ENCODE measurements at places on chromosomes 12 and 14.

GRCh38 chr14:38882533-38882932, 220.5 kb downstream of the SEC23A start:
- no peak for DNase-seq

- DNase-seq = peak; percentile 33
Observed at GRCh38 chr12:113591480-113591974, 119.9 kb upstream of the LHX5 start.

DNA sequence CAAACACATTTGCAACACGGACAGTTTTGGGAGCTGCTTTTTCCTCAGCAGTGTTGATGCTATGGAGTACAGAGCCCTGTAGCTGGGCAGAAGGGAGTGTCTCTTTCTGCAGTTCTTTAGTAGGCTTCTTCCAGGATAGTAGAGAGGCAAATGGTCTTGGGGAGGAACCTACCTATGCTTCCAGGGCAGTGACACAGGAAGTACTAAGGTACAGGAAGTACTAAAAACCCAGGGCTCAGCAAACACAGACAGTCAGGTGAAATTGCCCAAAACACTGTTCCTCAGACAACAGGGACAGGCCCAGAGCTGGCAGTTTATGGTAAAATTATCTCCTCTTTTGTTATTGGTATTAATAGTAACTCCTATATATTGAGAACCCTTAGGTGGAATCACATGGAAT, 217.6 kb downstream of the TTC8 start:
- DNase-seq = no peak

DNA sequence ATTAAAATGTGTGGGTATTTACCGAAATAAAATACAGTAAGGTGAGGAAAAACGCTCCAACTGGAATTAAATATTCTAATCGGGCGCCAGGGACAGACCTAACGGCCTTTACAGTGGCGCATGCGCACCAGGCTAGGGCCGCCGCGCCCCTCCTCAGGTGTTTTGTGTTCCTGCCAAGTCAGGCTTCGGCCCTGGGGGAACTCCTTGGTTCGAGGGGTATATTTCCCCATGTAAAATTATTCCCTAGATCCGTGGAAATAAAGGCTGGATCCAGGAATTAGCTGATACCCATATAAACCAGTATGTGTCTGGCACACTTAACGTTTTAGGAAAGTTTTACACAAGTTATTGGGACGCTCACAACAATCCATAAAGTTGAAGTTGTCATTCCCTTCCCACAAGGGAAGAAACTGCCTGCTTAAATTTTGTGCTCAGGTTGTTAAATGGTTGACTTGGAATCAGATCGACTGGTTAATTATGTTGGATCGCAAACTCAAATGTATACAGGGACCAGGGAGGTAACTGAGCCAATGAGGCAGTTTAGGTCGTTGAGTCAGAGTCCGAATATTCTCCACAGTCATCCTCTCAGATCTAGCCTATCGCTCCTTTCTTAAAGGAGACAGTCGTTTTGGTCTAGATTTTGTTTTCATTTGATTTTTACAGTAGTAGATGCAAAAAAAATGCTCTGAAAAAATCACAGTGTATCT, 621 bp upstream of the ANAPC7 start:
- DNase-seq = peak; percentile 72

DNA sequence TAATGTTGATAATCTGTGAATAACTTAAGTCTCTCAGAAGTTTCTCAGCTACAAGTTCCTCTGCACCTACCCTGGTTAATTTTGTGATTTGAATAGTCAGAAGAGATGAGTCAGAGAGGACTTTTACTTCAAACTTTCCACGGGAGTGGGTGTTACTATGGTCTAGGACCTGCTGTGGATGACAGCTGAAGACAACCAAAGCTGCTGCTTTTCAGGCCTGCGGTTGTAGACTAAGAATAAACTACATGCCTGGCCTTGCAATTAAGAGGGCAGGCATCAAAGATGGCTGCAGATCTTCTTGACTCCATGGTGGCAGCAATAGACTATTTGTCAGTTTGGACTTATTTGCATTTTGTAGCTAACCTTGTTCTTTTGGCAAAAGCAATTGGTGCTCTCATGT, 227.1 kb upstream of the KRR1 start:
- no peak for DNase-seq

DNA sequence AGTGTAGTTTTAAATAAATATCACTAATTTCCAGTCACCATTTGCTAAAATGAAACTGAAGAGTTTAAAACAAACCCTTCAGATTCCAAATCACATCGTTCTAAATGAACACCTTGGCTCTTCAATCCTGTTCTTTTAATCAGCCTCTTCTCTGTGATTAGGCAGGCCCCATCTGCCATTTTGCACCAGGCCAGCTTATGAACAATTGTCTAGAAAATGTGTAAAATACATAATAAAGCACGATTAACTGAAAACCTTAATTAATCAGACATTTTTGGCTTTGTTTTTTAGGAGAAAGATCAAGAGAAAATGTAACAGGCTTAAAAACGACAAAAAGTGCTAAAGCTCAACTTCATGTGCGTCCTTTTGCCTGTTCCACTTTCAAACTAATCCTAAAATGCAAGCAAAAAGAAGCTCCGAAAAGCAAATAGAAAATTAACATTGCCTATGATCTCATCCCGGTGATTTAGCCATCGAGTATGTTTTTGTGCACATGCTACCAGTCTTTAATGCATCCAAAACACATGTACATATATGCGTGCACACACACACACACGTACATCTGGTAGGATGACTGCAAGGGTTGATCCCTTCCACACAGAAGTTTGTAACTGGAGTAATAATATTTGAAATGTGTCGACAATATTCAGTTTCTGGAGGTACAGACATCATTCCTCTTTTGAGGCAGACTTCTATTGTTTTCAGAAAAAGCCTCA, 288.6 kb downstream of the FOXN3 start:
- no peak for DNase-seq

- DNase-seq = no peak
Observed at GRCh38 chr12:112685321-112685720, 106.2 kb upstream of the RPH3A start.

- no peak for DNase-seq
Observed at GRCh38 chr12:115934046-115934445, 343.4 kb downstream of the MED13L start.

GRCh38 chr12:9115731-9116559, at the start of gene A2M:
TSS of gene A2M (minus strand) at chr12:9115919. CDS start at chr12:9115849, 70 bp downstream.
- no peak for DNase-seq

- no peak for DNase-seq
Observed at GRCh38 chr12:32115404-32116104, 8.9 kb downstream of the BICD1 start.

- no peak for DNase-seq
Observed at GRCh38 chr12:40158592-40159111, 52.8 kb upstream of the SLC2A13 start.

DNA sequence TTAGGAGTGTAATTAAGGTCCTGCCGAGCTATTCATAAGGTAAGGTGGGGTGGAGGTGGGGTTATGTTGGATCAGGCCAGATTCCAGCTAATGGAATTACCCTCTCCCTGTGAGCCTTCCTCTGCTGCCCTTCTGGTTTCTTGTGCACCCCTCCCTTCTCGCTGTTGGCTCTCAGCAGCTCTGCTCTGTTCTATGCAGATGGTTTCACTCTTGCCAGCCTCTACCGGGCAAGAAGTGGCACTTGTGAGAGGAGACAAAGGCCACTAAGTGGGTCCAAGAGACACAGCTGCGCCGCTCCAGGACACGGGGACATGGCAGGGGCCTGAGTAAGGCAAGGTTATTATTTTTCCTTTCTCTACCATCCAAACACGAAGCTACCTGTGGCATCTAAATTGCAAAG, 334.4 kb downstream of the EMP1 start:
- no peak for DNase-seq

GRCh38 chr12:105231396-105231795, 4.6 kb downstream of the APPL2 start:
- DNase-seq = no peak

GRCh38 chr12:47816403-47817271, 3.1 kb downstream of the HDAC7 start:
- no peak for DNase-seq

GRCh38 chr12:123657211-123657610, 13.7 kb upstream of the TCTN2 start:
- no peak for DNase-seq

DNA sequence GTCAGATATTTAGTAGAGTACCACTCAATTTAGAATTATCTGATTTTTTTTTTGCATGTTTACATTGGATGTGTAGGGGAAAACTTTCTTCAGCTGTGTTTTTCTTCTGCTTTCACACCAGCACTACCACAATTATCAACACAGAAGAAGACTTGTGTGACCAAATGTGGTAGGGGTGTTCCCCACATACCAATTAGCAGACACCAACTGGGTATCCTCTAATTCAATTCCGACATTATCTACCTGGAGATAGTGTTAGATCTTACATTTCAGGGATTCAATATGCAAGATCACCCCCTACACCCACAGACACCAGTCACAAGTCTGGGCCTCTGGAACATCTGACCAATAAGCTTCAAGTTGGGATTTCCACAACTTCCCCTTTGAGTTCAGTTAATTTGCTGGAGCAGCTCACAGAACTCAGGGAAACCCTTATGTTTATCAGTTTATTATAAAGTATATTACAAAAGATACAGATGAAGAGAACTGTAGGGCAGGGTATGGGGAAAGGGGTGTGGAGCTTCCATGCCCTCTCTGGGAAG, 4.1 kb upstream of the KLRG1 start:
- no peak for DNase-seq

GRCh38 chr12:121274036-121274763, 22.3 kb downstream of the CAMKK2 start:
- DNase-seq = no peak

- DNase-seq = no peak
Observed at GRCh38 chr14:85501751-85502150, 28.2 kb upstream of the FLRT2 start.

DNA sequence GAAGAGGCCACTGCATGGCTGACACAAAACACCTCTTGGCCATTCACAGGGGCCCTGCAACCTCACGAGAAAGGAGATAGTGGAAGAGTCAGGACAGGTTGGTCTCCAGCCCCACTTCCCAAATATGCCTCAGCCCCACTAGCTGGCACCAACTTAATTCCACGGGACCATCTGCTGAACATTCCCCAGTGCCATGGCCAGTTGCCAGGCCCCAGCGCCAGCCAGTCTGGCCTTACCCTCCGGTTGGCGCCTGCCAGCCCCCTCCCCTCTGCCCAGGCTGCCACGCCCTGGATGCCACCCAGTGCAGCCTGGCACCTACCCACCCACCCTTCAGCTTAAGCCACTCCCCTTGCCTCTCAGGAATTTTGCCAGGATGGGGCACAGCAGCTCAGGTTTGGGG, 21.2 kb upstream of the HSPB8 start:
- DNase-seq = no peak

DNA sequence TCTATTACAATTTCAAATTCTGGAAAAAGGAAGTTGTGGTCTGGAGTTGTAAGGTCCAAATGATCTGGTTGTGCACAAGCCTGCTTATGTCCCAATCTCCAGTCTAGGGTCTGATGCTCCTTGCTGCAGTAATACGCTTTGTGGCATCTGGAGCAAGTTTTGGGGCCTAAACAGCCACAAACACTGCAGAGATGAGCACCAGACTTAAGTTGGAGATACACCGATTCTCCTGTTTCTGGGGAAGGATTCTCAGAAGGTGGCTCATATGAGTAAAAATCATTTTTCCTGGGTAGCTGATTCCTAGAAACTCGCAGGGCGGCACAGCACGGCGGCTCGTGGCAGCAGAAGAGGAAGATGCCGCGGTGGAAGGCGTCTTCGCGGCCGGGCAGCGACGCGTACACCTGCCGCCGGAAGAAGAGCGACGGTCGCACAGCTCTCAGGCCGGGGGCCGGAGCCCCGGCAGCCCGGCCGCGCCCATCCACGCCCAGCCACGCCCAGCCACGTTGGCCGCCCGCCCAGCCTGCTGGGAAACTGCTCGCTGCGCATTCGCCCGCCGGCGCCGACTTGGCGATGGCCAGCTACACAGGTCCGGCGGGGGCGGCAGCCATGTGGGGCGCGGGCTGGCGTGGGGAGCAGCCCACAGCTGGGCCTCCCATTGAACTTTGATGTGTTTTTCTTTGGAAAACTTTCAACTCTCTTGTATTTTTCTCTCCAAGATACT, 129.0 kb downstream of the ASCL4 start:
- no peak for DNase-seq

DNA sequence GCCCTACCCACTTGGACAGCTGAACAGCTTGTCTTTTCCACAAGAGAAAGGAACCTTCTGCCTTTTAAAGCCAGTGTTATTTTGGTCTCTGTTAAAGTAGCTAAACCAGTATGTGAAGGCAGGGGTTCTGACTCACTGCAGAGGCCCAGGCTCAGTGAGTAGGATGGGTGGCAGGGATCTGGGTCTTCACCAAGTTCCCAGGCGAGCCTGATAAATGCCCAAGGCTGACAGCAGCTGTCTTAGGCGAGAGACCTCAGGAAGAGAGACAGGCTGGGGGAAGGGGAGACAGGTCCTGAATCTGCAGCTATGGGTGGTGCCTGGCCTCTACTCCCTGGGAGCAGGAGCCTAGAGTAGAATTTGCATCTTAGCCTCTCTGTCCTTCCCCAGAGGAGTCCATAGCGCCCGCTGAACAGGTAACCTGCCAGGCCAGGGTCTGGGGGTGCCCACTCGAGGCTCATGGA, 18.1 kb upstream of the KIF26A start:
- no peak for DNase-seq

DNA sequence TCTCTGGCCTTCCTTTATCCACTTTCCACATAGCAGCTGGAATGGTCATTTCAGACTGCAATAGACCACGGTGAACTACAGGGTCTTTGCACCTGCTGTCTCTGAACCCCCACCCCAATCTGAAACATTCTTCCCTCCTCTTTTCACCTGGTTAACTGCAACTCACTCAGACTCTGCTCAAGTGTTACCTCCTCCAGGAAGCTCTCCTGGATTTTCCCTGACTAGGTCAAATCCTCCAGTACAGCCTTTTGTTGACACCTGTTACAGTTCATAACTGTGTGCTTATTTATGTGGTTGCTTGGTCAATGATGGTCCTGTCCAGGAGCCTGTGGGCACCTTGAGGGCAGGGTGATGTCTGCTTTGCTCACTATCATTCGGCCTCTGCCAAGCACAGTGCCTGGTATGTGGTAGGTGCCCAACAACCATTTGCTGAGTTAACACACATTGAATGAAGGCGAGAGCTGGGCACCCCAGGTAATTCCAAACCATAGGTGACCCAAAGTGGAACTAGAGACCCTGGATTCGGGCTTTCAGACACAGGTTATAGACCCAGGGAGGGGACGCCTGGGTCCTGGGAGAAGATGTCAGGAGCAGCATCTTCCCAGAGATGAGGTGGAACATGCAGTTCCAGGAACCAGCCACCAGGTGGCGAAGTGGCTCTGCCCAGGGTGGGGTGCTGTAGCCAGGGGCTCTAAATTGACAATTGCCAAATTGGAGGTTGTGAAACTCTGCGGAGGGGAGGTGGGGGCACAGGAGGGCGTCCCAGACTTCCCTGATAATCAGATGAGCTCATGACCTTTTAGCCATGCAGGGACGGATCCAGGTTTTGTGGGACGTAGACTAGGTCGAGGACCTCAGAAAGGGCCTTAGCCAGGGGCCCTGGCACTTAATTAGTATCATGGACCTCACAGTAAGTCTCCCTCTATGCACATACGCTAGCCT, 28.1 kb downstream of the TRPV4 start:
- peak; percentile 57 for DNase-seq

GRCh38 chr14:78440356-78440894, 270.3 kb downstream of the NRXN3 start:
- no peak for DNase-seq
